8988T (cell line): ENCODE measurements at places on chromosomes 6 and 20.

DNA sequence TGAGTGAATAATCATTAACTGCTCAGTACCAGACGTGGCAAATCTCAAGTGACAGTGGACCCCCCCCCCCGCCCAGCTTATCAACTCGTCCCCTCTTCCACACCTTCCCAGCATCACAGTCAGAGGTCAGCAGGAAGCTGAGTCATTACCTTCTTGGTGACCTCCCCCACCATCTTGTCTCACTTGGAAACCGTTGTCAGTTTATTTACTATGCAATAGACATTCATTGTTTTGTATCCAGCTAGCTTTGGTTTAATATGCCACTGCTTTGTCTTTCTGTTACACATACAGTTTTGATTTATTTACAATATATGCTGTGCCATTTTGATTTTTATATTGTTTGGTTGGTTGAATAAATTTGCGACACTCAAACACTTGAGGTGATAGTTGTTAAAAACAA is 158.1 kb downstream of the QKI start:
- no peak for DNase-seq

DNA sequence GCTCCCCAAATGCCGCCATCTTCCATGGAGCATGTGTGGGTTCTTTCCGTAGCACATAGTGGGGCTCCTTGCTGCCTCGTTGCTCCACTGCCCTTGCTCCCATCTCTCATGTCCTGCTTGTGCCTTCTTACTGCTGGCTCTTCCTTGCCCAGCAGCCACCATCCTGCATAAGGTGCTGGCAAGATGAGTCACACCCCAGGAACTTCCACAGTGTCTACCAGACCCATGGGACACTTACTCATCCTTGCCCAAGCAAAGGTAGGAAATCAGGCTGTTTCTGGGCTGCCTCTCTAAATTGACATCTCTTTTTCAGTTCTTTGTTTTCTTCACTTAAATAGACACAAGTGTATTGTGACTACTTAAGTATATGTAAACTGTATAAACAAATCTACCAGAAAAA is 39.4 kb upstream of the RGS17 start:
- DNase-seq = no peak

GRCh38 chr20:17633221-17633849 is 48.7 kb downstream of the RRBP1 start:
- DNase-seq = no peak

DNA sequence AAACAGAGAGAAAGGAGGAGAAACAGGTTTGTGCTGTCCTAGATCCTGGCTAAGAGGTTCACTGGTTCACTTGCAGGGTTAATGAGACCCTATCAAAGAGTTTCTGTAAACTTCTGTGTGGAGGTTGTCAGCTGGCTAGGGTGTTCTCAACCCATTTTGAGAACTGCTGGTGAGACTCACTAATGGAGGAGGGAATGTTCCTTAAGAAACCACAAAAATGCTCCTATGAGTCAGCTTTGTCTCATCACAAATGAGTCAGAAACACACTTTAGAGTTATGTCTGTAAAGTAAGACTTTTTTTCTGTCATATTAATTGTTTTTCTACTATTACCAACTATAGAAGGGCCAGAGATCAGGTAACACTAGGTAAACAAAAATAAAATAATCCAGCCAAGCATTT is 884.4 kb downstream of the PHF3 start:
- no peak for DNase-seq

DNA sequence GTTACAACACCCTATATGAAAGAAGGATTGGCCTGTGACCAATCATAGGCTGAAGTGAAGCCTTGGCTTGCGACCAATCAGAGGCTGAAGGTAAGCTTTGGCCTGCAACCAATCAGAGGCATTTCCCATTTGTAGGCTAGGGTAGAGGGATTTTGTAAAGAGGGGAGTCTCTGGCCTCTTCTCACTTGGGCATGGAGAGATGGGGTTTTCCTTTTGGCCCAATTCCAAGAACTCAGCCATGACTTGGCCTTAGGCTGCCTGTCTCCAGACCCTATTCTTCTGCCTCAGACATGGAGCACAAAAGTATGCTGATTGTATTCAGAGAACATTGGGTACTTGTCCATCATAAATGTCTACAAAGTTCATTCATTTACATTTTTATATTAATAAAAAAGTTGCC is 308.3 kb downstream of the UTRN start:
- DNase-seq = no peak

DNA sequence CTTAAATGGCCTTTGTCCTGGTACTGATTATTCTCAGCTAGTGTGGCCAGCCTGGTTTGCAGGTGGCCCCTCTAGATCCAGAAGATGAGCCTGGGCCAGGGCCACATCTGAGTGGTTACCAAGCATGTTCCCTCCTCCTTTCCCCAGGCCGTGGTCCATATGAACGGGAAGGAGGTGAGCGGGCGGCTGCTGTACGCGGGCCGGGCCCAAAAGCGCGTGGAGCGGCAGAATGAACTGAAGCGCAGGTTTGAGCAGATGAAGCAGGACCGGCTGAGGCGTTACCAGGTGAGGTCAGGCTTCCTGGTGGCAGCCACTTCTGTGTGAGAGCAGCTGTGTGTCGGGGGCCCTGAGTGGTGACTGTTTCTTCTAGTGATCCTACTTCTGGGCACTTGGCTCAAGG is 11.6 kb downstream of the PABPC1L start:
- no peak for DNase-seq

- no peak for DNase-seq
Measured at GRCh38 chr6:33824461-33825154, 20.8 kb upstream of the MLN start.

- no peak for DNase-seq
Measured at GRCh38 chr6:19324376-19324775, 512.8 kb upstream of the ID4 start.
